ENCODE measurements at places on chromosomes 1 and 21.
A peak's percentile ranks its signal among the peaks of the same experiment; 100 is the strongest.

DNA sequence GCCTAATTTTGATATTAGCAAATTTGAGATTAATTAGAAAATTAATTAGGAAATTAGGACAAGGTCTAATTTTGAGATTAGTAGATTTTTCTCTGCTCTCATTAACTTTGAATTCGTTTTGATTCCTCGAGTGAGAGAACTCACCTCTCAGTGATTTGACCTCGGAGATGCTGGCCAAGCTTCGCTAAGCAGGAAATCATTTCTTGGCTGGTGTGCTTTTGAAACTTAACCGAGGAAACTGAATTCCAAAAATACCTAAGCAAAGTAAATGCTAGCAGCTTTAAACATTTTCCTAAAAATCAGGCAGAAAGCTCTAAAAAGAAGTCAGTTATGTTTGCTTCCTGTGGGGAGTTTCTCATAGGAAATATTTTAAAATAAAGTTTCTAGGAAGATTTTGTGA, 34.9 kb downstream of the CDC14A start:
- DNase-seq, result no peak

DNA sequence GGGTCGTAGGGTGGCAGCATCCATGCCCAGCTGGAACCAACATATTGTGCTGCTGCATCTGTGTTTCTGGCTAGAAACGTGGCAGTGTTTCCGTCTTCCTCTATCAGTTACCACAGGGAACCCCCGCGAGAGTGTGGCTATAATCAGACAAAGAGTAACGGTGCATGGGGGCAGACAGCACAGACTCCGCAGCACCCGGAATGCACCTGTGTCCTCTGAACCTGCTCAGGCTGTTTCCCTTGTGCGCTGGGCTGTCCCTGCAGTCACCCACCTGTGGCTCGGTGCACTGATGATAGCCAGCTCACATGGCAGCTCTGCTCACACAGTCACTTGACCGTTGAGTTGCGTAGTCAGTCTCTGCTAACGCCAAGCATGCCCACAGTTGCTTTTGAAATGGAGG, 11.4 kb upstream of the PCBP3 start:
- no peak for DNase-seq

- DNase-seq, result no peak
These were observed 114.2 kb downstream of the SLC16A1 start for GRCh38 chr1:112841825-112842224.

GRCh38 chr1:27299385-27300271, 22.3 kb upstream of the TMEM222 start:
- DNase-seq, result no peak

- DNase-seq, result peak; percentile 26
These were observed 406.8 kb upstream of the BEND5 start for GRCh38 chr1:49183489-49183888.

GRCh38 chr1:11929849-11930248, 3.6 kb upstream of the KIAA2013 start:
- DNase-seq, result no peak

GRCh38 chr1:53636621-53637171, 102.3 kb downstream of the GLIS1 start:
- DNase-seq, result no peak

GRCh38 chr1:91736715-91737615, 149.0 kb downstream of the TGFBR3 start:
- DNase-seq, result no peak

- no peak for DNase-seq
These were observed 180.4 kb downstream of the SLC44A5 start for GRCh38 chr1:75430526-75430925.

GRCh38 chr1:107894605-107895004, 70.4 kb downstream of the VAV3 start:
- DNase-seq, result no peak

DNA sequence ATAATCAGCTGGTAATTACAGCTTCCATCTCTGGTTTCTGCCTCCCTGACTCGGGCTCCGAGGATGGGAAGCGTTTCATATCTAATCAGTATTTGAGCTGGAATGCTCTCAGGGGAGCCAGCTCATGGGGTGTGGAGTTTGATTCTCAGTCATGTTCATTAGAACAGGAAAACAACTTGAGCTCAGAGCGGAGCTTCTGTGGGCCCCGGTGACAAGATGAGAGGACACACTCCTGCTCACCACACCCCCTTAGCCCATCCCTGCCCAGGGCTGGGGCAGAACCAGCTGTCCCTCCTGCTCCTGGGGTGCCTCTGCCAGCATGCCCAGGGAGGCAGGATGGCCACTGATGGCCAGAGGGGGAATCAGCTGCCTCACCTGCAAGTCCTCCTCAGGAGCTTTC, 726.0 kb downstream of the PTPRU start:
- no peak for DNase-seq

GRCh38 chr1:30172757-30173156, 550.6 kb downstream of the MATN1 start:
- DNase-seq, result no peak

DNA sequence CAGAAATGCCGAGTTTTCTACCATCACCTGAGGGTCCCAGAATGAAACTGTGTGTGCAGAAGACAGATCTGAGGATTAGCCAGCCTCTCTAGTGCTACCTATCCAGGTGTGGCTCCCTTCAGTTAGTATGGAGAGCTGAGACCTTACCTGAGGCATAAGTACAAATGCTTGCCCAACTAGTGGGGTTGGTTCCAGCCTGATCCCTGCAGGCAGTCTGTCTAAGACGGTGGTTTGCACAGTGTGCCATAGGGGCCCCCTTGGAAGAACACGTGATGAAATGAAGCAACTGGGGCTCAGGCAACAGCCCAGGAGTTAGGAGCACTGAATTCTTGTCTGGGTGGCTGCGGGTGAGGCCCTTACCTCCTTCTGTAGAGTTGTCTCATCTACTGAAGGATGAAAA, 15.6 kb downstream of the S100A7A start:
- DNase-seq, result no peak

- DNase-seq, result peak; percentile 42
These were observed 25.2 kb downstream of the RCAN1 start for GRCh38 chr21:34589511-34590282.

- no peak for DNase-seq
These were observed 132.6 kb upstream of the PTGFR start for GRCh38 chr1:78358165-78358564.

GRCh38 chr1:87826681-87827251, 498.1 kb downstream of the LMO4 start:
- DNase-seq, result peak; percentile 14

GRCh38 chr1:185059950-185060571, 14.7 kb downstream of the RNF2 start:
- DNase-seq, result no peak

DNA sequence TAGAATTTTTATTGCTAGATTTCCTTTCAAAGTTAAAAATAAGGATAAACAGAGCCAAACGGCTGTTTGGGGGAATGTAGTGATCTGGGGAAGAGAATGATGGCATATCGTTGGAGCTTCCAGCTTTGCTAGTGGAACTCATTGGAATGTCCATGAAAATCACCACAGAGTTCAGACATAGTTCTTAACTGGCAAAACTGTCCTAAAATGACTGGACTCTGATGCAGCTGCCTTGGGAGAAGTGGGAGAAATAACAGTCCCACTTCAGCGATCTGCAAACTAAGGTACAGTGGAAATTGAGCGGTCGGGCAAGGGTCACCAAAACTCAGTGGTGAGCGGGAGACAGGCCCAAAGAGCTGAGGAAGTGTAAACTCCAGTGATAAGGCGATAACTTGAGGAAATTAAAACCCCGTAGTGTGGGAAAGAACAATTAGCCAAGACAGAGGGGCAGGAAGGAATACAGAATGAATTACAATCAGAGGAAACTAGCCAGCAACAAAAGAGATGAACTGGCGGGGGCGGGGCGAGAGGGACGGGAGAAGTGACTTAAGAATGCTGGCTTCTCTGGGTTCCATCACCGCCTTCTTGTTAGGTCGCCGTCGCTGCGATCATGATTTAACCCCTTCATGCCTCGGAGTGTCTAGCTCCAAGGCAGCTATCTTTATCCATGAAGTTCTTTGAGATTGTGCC, 89.8 kb upstream of the ARHGAP29 start:
- no peak for DNase-seq

DNA sequence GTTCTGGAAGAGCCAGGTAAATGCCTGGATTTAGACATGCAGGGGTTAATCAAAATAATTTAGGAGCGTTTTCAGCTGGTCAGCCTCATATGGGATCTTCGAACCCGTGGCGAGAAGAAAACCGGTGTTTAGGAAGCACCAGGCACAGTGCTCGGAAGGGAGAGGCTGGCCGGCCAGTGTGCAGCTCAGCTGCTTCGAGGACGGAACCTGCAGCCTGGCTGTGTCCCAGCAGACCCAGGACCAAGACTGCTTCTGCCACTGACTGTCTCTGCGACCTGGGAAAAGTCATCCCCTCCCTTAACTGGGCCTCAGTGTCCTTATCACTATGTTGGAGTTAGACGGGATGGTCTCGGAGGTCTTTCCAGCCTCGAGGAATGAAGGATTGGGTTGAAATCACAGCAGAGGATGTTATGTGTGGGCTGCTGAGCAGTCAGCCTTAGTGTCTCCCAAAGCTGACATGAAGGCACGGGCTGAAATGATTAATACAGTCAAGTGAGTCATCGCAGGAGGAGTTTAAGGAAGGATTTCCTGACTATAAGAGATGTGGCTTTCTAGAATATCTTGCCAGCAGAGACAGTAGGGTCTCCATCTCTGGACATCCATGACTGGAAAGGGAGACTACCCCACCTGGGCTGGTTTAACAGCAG, 20.8 kb downstream of the PPFIA4 start:
- DNase-seq, result peak; percentile 43

DNA sequence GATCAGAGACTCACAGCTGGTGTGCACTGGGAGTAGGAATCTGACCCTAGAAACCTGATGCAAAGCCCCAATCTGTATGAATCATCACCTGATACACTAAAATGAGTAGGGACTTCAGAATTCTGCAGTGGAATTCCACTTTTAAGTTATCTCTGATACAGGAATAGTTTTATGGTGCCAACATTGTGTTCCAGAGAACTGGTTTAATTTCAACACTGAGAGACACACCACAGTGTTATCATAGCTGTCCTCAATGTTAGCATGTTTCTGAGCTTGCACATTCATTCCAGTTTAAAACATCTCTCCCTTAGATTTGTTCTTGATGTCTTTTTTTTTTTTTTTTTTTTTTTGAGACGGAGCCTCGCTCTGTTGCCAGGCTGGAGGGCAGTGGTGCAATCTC, 7.1 kb downstream of the UTS2 start:
- DNase-seq, result no peak

- peak; percentile 61 for DNase-seq
These were observed 1.8 kb downstream of the ARPC5 start for GRCh38 chr1:183633676-183634343.

DNA sequence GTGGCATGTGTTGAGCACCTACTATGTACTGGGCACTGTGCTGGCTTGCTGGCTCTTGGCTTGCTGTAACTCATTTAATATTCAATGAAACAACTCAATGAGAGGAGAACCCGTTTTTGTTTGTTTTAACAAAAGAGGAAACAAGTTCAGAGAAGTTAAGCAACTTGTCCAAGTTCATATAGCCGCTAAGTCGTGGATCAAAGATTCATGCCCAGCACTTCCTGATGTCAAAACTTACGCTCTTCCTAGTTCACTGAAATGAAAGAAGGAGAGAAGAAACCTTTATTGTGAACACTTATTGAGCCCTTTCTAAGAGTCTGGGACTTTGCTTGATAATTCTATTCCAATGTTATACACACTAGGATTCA, 475.9 kb downstream of the PTPRU start:
- DNase-seq, result no peak

- no peak for DNase-seq
These were observed 75.9 kb downstream of the NOS1AP start for GRCh38 chr1:162145280-162145965.

All from DMS53 (cell line).